ENCODE measurements at places on chromosomes 12 and 14.

DNA sequence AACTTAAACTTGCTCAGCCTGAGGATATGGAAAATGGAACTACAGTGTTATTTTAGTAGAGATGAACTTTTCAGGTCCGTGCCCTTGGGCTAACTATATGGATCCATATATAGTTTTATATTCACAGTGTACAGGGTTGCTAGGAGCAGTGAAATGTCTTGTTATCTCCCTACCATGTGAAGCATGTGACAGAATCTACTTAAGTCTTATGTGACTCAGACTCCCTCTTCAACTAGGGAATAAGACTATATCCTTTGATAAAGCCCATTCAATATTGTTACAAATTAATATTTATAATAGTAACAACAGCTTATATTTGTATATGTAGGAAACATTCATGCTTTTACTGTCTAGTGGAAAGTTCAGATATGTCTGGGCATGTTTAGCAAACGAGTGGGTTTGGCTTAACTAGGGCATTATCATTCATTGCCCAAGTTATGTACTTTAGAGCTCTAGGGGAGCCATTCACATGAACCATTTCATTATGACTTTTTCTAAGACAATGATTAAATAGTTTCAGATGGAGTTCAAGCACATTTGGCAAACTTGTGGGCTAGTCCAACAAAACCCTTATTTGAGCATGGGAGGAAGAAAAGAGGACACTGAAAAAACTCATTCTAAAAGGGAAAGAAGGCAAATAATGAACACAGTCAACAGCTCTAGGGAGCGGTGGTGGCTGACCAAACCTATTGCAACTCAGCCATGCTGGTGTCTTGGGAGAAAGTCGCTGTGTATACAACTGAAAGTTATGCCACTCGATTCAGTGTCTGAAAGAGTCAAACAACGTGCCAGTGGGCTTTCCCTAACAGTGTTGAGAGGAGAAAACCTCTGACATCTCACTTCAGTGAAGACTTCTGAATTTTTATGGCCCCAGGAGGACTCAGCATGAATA, 305.9 kb upstream of the G2E3 start:
- DNase-seq = no peak

DNA sequence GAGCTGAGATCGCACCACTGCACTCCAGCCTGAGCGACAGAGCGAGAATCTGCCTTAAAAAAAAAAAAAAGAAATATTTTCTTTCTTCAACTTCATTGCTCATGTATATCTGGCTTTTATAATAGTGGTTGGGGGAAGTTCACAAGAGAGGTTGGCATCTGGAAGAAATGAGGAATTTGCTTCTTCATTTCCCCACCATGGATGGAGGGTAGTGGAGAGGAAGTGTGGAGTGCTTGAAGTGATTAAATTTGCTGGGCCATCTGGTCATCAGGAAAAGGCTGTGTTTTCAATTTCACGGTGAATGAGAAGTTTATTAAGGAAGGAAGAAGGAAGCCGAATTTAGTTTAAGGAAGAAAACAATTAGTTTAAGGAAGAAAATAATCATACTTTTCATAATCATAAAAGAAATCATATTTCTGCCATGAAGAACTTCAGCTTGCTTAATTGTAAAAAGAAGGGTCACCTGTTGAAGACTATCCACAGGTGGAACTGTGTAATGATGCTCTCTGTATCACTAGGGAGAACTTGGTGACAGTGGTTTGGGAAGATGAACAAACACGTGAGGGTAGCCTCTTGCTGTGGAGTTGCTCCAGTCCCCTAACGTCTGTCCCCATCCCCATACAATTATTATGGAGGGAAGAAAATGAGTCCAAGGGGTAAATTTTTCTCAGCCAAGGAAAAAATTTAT, 197.3 kb upstream of the ARHGAP5 start:
- DNase-seq = no peak

GRCh38 chr14:57051633-57052032, 217.1 kb downstream of the EXOC5 start:
- no peak for DNase-seq

GRCh38 chr14:102629808-102630350, 37.4 kb downstream of the RCOR1 start:
- DNase-seq = no peak

GRCh38 chr12:54588890-54589267, 420 bp upstream of the PPP1R1A start:
- no peak for DNase-seq

DNA sequence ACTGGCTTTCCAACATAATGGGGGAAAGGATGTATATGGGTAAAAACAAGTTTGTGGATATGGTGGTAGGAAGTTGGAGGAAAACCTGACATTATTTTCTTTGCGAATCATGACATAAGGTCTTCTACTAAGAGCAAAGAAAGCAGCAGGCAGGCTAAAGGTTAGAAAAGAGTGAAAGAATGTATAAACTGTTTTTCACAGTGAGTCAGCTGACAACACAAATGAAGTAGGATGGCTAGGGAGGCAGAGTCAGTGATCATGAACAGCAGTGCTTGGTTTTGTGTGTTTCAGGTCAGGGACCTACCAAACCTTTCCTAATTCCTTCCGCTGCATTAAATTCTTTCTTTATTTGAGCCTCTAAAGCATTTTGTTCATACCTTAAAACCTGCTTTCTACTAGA, 46.3 kb upstream of the CATSPERB start:
- no peak for DNase-seq

GRCh38 chr14:26265170-26265685, 332.6 kb downstream of the NOVA1 start:
- no peak for DNase-seq

- no peak for DNase-seq
Measured at GRCh38 chr14:89542786-89543424, 125.9 kb upstream of the FOXN3 start.

DNA sequence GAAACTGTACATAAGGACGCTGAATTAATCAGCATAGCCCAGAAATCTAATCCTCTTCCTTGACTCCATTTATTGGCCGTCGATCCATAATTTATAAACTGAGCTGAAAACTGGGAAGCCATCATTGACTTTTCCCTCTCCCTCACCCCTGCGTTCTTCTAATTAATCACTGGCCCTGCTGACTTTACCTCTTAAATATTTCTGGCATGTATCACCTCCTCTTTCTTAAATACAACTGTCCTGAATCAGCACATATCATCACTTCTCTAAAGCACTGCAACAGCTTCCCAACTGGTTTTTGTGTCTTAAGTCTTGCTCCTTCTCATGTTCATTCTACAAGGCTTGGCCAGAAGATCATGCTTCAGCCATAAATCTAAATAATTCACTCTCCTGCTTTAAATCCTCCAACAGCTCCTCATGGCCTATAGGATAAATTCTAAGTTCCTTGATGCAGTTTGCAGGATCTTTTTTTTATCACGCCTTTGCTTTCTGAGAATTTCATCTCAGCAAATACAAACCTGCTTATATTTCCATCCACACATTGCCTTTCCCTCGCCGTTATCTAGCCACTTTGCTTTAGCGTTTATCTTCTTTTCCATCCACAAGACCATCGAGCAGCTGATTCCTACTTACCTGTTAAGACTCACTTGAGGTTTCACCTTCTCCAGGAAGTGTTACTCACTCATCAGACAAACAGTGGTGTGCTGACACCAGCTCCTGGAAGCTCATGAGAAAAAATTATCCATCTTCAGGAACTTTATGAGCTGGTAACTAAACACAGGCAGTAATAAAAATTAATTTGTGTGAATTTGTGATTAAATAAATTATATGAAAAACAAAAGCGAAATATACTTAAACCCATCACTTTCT, 295.6 kb upstream of the FLRT2 start:
- DNase-seq = no peak

DNA sequence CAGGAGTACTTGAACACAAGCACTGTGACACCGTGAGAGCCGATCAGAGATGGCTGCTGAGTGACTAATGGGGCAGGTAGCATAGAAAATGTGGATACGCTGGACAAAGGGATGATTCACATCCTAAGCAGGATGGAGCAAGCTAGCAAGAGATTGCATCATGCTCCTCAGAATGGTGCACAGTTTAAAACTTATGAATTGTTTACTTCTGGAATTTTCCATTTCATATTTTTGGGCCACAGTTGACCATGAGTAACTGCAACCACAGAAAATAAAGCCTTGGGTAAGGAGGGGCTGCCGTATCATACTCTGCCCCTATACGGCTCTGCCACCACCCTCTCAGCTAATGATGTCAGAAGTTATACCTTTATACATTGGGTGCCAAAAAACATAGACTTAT, 23.3 kb upstream of the MARK3 start:
- no peak for DNase-seq

GRCh38 chr12:6237830-6238229, 37.6 kb downstream of the CD9 start:
- DNase-seq = no peak
